ENCODE measurements at places on chromosomes 4 and X.

DNA sequence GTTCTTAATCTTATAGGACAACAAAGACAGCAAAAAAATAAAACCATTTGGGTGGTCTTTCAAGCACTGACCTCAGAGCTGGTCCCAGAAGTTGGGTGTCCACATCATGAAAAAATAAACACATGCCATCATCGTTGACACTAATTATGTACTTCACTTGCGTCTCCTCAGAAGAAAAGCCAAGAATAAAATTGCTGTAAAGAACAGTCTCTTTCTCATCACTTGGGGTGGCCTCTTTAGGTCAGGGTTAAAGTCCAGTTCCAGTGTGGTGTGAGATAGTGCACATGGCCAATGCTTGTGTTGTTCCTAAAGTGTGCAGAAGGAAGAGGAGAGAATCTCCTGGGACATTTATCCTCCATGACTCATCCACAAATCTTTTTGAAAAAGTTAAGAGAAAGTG lies 49.5 kb upstream of the IBSP start:
- DNase-seq, result no peak

DNA sequence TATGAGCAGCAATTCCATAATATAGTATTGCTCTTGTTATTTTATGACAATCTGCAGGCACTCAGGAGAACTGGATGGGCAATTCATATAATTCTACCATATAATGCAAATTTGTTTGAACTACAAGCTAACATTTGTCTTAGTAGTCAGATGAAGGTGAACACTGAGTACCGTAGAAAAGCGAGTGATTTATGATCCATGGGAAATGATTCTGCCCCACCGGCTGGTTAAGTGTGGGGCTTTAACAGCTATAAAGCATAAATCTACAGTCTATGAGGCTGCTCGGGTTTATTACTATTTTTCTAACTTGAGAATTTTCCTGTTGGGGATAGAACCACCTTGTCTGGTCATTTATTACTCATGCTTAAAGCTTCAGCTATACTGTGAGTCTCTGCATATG lies 275.5 kb downstream of the PCDH10 start:
- no peak for DNase-seq

DNA sequence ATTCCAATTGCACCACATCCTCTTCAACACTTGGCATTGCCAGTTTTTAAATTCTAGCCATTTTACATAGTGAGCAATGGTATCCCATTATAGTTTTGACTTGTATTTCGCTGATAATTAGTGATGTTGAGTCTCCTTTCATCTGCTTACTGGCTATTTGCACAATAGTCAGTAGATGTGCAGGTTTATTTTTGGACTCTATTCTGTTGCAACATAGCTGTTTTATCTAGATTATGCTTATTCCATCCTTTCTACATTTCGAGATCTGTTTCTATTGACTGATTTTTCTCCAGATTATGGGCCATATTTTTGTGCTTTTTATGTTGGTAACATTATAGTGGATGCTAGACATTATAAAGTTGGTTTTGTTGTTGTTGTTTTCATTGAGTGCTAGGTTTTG lies 106.1 kb downstream of the WWC2 start:
- no peak for DNase-seq

DNA sequence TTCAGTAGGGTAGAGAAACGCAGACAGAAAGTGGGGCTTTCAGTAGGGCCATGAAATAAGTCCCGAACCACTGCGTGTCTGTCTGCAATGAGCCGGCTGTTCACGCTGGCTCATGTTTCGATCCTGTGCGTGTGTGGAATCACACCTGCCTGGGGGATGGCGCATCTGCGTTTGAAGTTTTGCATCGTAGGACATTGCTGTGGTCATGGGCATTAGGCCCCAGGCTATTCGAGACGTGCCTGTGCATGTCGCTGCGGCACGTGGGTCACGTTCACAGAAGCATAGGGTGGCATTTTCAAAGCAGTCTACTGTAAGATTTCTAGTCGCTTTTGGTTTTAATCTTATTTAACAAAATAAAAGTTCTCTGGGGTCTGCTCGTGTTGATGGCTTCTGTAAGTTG lies 25.5 kb upstream of the HGFAC start:
- peak; percentile 31 for DNase-seq

- DNase-seq, result peak; percentile 85
These were observed 1.6 kb downstream of the LONRF3 start for GRCh38 chrX:118975831-118976598.

DNA sequence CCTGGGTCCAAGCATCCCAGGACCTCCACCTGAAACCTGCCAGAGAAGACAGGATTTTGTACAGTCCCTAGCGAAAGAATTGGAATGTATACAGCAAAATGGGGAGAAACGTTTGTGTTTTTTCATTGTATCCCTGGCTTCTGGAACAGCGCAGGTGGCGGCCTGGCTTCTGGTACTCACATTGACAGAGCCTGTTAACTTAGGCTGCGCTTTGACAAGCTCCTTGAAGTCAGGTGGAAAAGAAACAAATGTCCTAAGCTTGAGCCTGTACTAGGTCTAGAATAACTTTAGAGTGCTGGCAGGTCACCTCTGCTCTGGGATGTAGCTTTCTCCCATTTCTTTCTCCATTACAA lies 343.7 kb upstream of the KLF3 start:
- DNase-seq, result no peak

DNA sequence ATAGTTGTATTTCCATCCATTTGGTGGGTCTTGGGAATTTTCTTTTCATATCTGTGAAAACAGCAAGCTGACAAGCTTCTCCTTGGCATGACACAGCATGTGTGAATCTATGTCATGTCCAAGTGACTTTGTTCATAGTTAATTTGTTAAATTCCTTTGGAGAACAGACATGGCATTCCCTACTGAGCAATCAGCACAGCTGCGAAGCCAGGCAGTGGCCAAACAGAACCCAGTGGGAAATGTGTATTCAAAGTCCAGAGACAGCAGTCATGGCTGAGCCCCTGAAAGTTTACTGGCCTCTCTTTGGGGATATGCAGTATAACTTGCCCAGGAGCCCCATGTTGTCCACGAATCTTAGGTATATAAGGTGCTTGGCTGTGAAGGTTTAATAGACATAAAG lies 474.7 kb downstream of the NKX6-1 start:
- no peak for DNase-seq

DNA sequence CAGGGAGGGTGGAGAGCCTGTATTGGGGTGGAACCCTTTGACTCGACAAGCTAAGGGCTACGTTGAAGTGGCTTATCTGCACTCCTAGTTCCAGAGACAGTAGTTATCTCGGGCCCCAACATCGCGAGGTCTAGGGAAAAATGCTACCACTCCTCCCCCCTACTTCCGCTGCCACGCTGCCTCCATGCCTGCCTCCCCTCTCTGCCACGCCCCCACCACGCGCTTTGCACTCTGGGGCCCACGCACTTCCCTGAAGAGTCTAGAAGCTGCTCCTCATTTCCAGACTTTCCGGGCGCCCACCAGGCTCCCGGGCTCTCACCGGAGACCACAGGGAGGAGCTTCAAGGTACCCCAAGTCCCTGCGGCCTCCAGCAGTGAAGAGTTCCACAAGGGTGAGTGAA lies at the start of gene PASD1:
PASD1 (plus strand) TSS at position 227 of the 400 bp plus-strand sequence. CDS start 37,879 bp downstream, outside the sequence.
- no peak for DNase-seq

GRCh38 chr4:76426272-76426671 lies 5.3 kb upstream of the CCDC158 start:
- no peak for DNase-seq

DNA sequence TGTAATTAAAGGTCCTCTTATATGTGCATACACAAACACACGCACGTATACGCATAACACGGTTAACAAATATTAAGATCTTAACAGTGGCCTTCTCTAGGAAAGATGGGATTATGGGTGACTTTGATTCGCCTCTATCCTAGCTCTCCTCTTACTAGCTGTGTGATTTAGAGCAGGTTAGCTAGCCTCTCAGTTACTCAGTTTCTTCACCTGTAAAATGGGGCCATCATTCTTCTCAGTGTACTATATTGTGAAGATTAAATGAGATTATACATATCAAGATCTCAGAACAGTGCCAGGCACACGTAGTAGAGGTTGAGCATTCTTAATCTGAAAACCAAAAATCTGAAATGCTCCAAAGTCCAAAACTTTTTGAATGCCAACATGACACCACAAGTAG lies 159.3 kb downstream of the BCOR start:
- DNase-seq, result no peak
